ENCODE measurements at places on chromosomes 1 and 21.

- DNase-seq, result no peak
Measured at GRCh38 chr1:170273291-170274130, 127.8 kb downstream of the NTMT2 start.

DNA sequence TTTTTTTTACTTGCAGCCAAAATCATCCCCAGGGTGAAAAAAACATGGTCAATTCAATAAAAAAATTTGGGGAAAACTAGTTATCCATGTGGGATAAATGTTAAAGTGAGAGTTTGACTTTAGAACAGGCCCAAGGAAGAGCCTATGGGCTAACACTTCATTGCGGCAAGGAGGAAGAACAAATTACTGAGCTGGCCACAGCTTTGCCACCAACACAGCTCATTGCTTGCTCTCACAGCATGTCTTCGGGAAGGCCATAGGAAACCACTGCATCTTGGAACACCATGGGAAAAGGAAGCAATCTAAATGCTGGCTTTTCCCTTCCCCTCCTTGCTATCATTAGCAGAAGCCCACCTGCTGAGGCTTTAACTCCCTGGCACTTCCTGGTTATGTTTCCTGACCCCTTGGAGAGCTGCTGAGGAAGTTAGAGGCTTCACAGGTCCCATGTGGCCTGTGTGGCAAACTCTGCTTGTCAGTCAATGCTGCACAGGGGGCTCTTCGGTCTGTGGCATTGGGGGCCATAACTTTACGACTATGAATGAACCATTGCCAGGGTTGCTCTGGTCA lies 86.0 kb downstream of the SLC25A24 start:
- DNase-seq, result no peak

DNA sequence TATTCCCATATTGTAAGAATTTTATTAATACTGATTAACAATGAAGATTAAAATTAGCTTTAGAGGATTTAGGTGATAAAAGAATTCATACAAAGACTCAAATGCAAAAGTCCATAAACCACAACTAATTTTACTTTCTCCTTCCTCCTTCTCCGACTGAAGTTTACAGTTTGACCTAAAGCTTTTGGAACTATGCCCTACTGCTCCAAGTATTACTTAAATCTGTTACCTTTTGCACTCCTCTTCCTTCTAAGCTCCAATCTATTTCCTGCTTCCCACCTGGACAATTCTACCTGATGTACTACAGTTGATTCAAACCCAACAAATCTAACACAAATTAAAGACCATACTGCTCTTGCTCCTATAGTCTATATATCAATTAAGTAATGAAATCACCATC lies 36.3 kb downstream of the ANKRD13C start:
- DNase-seq, result no peak

GRCh38 chr21:37757606-37758376 lies 158.5 kb downstream of the KCNJ6 start:
- DNase-seq, result no peak

- no peak for DNase-seq
Measured at GRCh38 chr1:26550946-26551345, 21.4 kb downstream of the RPS6KA1 start.

GRCh38 chr1:4369335-4369734 lies 285.1 kb upstream of the AJAP1 start:
- no peak for DNase-seq

DNA sequence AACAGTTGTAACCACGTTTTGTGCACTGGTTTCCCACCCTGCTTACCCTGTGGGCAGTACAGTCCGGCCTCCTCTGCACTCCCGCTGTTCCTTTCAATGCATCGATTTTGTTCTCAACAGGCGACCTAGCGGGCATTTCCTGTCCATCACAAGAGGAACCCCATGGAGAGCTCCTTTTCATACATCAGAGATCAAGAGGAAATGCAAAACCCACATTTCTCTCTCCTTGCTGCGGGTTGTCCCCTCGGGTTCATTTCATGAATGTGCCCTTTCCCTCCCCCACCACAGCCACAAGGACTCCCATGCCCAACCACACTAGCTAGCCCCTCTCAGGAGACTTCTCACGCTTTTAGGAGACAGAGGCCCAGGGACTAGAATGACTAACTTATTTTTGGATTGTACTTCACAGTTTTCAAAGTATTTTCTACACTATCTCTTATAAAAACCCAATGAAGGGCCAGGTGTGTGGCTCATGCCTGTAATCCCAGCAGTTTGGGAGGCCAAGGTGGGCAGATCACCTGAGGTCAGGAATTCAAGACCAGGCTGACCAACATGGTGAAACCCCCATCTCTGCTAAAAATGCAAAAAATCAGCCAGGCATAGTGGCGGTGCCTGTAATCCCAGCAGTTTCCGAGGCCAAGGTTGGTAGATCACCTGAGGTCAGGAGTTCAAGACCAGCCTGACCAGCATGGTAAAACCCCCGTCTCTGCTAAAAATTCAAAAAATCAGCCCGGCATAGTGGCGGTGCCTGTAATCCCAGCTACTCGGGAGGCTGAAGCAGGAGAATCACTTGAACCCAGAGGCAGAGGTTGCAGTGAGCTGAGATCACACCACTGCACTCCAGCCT lies 18.4 kb downstream of the ATP1A4 start:
- no peak for DNase-seq

DNA sequence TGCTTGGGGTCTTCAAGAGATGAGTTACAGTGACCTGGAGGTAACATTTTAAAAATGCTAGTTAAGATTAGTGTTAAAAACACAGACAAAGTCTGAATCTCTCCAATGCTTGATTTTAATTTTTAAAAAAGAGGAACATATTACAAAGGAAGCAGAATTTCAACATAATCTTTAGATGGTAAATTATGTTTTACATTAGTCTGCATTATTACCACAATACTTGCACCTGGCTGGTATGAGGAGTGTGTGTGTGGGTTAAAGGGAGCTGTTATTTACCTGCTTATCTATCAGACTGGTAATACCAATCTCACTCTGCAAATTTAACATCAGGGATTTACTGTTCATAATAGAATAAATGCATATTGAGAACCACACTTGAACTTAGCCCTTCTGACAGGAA lies 10.3 kb upstream of the KCNJ15 start:
- DNase-seq, result no peak

GRCh38 chr1:221606256-221606655 lies 135.6 kb downstream of the DUSP10 start:
- DNase-seq, result no peak

DNA sequence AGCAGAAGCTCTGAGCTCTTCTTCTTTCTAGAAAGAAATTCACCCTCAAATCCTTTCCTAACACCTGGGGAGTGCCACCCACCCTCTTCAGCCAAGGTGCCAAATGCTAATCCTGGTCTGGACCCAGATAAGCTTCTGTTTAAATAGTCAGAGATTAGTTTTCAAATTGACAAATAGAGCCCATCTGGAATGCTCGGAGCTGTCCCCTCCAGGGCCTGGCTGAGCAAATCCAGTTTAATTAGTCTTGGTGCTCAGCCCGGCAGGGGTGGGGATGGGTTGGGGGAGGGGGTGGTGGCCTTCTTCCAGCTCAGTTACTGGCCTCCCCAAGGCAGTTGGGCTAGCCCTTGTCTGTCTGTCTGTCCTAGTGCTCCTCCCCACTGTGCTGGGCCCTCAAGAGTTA lies 269.5 kb downstream of the GRIK3 start:
- no peak for DNase-seq

- DNase-seq, result no peak
Measured at GRCh38 chr1:205629751-205630150, 2.1 kb downstream of the ELK4 start.

GRCh38 chr1:180901076-180901990 lies 11.4 kb upstream of the KIAA1614 start:
- DNase-seq, result no peak

DNA sequence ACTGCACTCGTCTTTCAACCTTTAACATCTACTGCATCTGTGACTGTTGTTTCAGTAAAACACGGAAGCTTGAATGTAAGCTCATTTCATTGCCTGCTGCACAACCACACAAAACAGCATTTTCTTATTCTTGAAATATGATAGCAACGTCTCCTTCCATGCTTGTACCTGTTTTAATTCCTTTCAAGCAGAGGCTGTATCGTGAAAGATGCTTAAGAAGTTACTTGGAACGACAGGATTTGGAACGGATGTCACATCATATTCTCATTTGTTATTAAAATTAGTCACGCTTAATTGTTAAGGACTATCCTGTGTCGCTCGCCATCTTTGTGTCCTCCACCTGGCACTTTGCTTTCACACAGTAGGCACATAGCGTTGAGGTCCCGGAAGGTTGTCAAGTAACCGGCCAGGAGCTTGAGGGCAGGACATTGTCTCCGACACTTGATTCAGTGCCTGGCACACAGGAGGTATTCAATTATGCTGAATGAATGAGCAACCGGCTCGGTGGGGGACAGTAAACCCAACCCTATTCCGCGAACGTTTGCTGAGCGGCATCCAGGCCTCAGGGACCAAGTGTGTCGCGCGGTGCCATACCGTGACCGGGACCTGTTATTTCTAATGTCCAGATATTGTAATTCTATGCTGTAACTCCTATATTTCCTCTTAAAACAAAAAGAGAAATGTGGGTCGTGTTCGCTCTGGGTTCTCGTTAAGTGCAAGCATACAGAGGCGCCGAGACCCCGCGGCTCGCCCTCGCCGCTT lies 499 bp upstream of the SH3GLB1 start:
- DNase-seq, result peak; percentile 28

- no peak for DNase-seq
Measured at GRCh38 chr1:52002038-52002917, 11.8 kb upstream of the RAB3B start.

DNA sequence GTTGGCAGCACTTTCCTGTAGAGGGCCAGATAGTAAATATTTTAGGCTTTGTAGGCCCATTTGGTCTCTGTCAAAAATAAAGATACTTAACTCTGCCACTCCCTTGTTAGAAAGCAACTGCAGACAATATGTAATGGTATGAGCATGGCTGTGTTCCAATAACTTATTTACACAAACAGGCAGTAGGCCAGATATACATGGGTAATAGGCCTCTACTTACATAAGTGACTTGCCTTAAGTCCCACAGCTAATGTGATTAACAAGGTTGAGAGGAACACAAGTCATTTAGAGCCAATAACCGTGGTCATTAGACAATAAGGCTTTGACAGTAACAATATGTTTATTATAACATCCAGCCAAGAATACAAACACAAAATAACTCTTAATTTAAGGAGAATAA lies 17.4 kb downstream of the CCT8 start:
- DNase-seq, result no peak

Data from cerebellar nuclear complex (tissue), 1 donor.